ENCODE measurements at places on chromosomes 1 and 21.

DNA sequence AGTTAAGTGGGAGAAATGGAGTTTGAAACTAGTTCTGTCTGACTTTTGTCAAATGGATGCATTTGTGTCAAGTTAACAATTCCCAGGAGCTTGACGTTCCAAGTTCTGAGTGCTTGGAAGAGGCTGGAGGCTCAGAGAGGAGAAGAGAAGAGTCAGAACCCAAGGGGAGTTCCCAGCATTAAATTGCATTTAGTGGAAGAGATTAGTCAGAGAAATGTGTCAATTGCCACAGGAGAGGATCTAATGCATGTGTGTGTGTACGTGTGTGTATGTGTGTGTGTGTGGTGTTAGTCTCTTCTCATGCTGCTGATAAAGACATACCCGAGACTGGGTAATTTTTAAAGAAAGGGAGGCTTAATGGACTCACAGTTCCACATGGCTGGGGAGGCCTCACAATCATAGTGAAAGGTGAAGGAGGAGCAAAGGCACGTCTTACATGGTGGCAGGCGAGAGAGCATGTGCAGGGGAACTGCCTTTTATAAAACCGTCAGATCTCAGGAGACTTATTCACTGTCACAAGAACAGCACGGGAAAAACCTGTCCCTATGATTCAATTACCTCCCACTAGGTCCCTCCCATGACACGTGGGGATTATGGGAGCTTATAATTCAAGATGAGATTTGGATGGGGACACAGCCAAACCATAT, 101.5 kb upstream of the TMEM51 start:
- no peak for DNase-seq

DNA sequence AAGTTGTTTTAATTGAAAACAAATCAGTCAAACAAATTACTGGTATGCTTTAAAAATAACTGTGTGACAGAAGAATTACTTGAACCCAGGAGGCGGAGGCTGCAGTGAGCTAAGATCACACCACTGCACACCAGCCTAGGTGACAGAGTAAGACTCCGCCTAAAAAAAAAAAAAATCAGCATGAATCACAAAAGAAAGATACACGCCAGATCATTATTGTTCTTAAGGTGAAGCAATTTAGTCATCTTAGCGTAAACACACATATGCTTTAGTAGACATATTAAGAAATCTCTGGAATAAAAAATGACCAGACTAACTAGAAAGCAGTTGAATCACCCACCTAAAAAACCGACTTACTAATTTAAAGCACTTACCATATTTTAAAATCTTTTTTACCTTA, 20.2 kb downstream of the RERE start:
- DNase-seq = no peak

GRCh38 chr1:125064481-125064880, 3879.7 kb downstream of the SRGAP2C start:
- DNase-seq = no peak

DNA sequence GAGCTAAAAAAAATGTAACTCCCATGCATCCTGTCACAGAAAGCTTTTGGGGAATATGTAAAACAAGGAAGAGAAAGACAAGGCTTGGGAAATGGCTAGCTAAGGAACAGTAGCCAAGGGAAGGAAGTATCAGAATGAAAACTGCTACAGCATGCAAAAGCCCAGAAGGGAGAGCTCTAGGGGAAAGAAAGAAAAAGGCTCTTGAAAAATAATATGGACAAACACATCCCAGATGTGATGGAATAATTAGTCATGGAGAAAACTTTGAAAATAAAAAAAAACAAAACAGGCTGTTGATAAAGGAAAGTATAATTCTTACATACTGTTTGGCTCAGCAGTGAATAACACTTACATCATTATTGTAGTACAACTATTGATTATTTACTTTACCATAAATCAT, 47.9 kb upstream of the VCAM1 start:
- DNase-seq = no peak

DNA sequence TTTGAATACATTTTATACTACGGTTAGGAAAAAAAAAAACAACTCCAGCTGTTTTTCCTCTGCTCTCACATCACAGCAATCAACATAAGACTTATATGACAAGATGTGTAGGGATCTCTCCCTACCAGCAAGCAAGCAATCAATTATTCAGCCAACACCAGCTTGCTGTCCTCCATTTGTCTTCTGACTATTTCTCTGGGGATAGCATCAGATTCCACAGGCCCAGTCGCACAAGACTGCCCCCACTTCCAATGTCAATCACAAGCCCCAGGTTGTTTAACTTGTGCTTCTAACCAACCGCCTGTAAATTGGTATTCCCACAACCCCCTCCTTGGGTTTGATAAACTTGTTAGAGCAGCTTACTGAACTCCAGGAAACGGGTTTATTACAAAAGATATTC, 873.1 kb upstream of the TMPRSS15 start:
- DNase-seq = no peak

GRCh38 chr21:17783481-17784179, 35.5 kb downstream of the C21orf91 start:
- DNase-seq = no peak

GRCh38 chr1:110520827-110521226, 1.9 kb upstream of the KCNA10 start:
- no peak for DNase-seq

- DNase-seq = no peak
Observed at GRCh38 chr1:114558544-114558943, 22.9 kb downstream of the BCAS2 start.
